ENCODE measurements at places on chromosomes 7 and 10. TPM values are rescaled to one million over a fixed set of nuclear protein-coding genes. Genes with fewer than 3 reads are reported as not detected.

- no peaks in the 10 kb centered on the region for H3K27me3 ChIP-seq
- H3K36me3 ChIP-seq, result peaks cover 18% of the 10 kb centered on the region
- H3K4me1 ChIP-seq, result peaks cover 18% of the 10 kb centered on the region
- H3K4me3 ChIP-seq, result no peak overlapping the region
Observed at GRCh38 chr7:66138994-66139752, 24.5 kb downstream of the CRCP start.

DNA sequence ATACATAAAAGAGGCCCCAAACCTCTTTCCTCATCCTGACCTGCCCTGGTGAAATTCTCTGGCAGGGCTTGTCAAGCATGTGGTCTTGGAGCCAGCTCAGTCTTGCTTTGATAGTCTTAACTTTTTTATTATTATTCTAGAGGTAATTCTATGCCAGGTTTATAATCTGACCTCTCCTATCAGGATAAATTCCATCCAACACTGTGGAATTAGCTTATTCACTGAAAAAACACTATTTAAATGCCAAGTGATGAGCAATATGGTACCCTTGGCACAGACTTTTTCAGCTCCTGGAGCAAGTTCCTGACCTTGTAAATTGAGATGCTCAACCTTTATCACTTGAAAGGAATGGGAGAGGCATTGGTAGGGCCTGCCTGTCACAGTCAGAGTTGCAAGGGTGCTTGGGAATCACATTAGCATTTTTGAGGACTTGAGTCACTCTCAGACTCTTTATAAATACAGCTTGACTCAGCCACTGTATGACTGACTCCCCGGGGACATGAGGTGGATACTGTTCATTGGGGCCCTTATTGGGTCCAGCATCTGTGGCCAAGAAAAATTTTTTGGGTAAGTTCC lies at the start of gene CPA4:
CPA4 (plus strand) TSS at position 480 of the 576 bp plus-strand sequence; CDS start at position 500, 20 bp downstream.
- H3K27me3 ChIP-seq, result no peaks in the 10 kb centered on the region
- no peak for DNase-seq
- no peak within 1 kb of the TSS for H3K27ac ChIP-seq

DNA sequence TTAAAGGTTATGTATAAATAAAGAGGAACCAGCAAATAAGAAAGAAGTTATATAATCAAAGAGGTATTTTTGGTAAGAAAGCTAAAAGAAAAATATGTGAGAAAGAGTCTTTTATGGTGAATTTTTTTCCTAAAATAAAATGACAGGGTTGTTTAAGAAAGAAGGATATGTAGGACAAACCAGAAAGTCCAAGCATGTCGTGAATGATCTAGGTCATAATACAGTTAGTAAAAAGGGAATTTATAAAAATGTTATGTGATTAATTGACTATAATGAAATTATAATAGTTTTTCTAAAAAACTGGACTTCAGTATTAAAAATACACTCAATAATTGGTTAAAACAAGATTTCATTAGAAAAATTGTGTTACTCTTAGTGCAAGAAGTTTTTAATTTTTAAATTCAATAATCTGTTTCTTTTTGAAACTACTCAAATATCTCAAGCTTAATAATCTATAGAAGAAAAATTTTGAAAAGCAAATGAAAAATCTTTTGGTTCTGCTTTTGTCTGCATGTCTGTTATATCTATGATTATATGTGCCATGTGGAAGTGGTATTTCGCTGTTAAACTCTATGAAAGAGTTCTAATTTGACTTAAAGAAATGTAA lies 23.3 kb downstream of the AVL9 start:
- no peak overlapping the region for H3K27ac ChIP-seq
- no peaks in the 10 kb centered on the region for H3K27me3 ChIP-seq
- no peaks in the 10 kb centered on the region for H3K4me1 ChIP-seq
- no peak for DNase-seq
- peaks cover 2% of the 10 kb centered on the region for H3K36me3 ChIP-seq

PTPRE gene
- 4.0 TPM for total RNA-seq

- H3K4me1 ChIP-seq, result no peaks in the 10 kb centered on the region
- no peaks in the 10 kb centered on the region for H3K27me3 ChIP-seq
- H3K36me3 ChIP-seq, result no peaks in the 10 kb centered on the region
- no peak overlapping the region for H3K4me3 ChIP-seq
- no peak overlapping the region for H3K27ac ChIP-seq
- DNase-seq, result no peak
Observed at GRCh38 chr10:76117949-76118348, 686.5 kb downstream of the LRMDA start.

DNA sequence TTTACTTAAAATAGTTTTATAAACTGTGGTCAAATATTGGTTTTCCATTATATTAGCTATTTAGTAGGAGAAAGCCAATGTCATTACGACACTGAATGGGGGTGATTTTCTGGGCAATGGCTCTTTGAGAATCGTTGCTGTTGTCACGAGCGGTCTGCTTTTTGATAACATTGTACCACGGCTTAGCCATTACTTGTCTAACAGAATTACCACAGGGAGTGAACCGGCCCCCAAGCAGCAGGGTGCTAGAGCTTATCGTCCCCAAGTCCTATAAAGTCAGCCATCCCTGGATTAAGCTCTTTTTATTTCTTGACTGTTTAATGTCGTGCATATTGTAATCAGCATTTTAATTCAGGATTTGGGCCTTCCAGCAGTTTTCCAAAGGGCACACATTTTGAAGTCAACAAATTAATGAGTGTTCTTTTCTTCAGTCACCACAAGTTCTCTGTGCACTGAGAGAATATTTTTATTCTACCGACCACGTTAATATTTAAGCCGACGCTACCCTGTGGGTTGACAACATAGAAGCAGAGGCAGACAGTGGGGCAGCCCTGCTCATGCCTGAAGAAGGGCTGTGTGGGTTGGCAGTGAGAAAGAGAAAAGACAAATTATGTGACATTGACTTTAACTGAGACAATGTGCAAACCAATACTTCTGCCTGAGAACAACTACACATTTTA lies 125.8 kb downstream of the ICA1 start:
- no peak for DNase-seq
- H3K4me1 ChIP-seq, result peaks cover 9% of the 10 kb centered on the region
- H3K36me3 ChIP-seq, result peaks cover 2% of the 10 kb centered on the region
- H3K27me3 ChIP-seq, result no peaks in the 10 kb centered on the region
- H3K27ac ChIP-seq, result no peak overlapping the region
- no peak overlapping the region for H3K4me3 ChIP-seq

DNA sequence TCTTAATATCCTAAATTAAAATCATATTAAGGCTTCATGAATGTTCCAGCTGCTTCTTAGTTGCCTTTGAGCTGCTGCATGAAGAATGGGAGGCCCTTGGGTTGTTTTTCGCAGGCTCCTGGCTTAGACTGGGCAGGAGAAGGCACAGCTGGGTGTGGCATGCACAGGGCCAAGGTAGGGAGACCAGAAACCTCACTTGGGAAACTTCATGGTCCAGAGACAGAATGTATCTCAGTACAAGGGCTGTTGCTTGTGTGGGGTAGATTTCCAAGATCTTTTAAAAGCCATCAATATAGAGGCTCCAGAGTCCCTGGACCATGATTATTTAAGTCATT lies 49.9 kb downstream of the BUB3 start:
- H3K4me3 ChIP-seq, result no peak overlapping the region
- H3K27me3 ChIP-seq, result no peaks in the 10 kb centered on the region
- no peaks in the 10 kb centered on the region for H3K36me3 ChIP-seq
- DNase-seq, result no peak
- H3K27ac ChIP-seq, result peak overlapping the region; percentile 83

DNA sequence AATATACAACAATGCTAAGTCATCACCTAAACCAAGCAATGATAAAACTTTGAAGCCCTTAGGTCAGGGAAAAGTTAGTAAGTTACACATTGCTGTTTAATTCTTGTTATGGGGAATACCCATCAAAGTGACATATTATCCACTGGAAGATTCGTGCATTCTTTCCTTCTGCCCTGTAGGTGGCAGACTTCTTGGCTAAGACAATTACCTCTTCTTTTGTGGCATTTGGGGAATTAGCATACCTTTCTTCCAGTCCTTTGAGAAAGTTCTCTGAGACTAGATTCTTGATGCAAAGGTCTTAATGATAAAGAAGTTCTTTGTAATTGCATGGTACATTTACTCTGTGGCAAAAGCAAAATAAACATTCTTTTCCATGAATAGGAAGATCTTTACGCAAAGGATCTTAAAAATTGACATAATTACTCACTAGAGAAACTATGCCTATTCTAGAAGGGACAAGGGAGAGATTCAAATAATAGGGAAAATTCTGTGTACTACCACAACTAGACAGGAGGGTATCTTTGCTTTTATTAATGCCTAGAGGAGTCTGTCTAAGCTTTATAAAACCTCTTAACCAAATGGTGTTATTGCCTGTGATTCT lies 395.9 kb downstream of the GRM8 start:
- H3K27ac ChIP-seq, result no peak overlapping the region
- no peak overlapping the region for H3K4me3 ChIP-seq
- DNase-seq, result no peak
- no peaks in the 10 kb centered on the region for H3K4me1 ChIP-seq

GRCh38 chr10:86285136-86285790 lies 81.3 kb downstream of the GRID1 start:
- no peak overlapping the region for H3K4me3 ChIP-seq
- no peaks in the 10 kb centered on the region for H3K27me3 ChIP-seq
- H3K36me3 ChIP-seq, result no peaks in the 10 kb centered on the region
- no peak overlapping the region for H3K27ac ChIP-seq
- no peaks in the 10 kb centered on the region for H3K4me1 ChIP-seq

- H3K27me3 ChIP-seq, result no peaks in the 10 kb centered on the region
- DNase-seq, result no peak
- no peak overlapping the region for H3K27ac ChIP-seq
Observed at GRCh38 chr10:104678658-104679057, 37.6 kb downstream of the SORCS3 start.

- peaks cover 3% of the 10 kb centered on the region for H3K4me1 ChIP-seq
- no peak for DNase-seq
- H3K4me3 ChIP-seq, result no peak overlapping the region
- no peaks in the 10 kb centered on the region for H3K36me3 ChIP-seq
Observed at GRCh38 chr7:75740846-75741497, 2.2 kb upstream of the HIP1 start.

GRCh38 chr7:105682341-105683060 lies 101.2 kb upstream of the EFCAB10 start:
- H3K27me3 ChIP-seq, result no peaks in the 10 kb centered on the region
- DNase-seq, result no peak
- peaks cover 49% of the 10 kb centered on the region for H3K4me1 ChIP-seq
- peak overlapping the region; percentile 40 for H3K27ac ChIP-seq
- no peak overlapping the region for H3K4me3 ChIP-seq

- H3K27ac ChIP-seq, result no peak overlapping the region
- H3K4me1 ChIP-seq, result no peaks in the 10 kb centered on the region
- H3K27me3 ChIP-seq, result no peaks in the 10 kb centered on the region
- H3K4me3 ChIP-seq, result no peak overlapping the region
Observed at GRCh38 chr10:119377958-119378736, 164.4 kb downstream of the RGS10 start.

C10orf143 gene
- total RNA-seq, result 0.67 TPM

DNA sequence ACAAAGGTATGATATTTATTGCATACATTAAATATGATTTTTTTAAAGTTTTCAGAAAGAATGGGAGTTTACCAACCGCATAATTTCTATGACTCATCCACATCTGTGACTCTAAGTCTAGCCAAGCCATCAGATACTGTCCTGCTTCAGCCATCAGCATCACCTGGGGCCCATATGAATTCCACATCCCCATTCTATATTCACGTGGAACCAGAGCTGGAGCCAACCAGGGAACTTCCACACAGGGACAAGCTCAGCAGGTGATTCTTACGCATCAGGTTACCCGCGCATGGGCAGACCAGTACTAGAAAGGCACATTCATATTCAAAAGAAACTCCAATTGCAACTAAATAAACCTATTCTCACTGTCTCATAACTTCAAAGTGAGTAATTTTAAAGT lies 817.7 kb upstream of the IGFBP3 start:
- H3K4me1 ChIP-seq, result no peaks in the 10 kb centered on the region
- H3K4me3 ChIP-seq, result no peak overlapping the region
- DNase-seq, result no peak
- H3K27ac ChIP-seq, result no peak overlapping the region
- no peaks in the 10 kb centered on the region for H3K36me3 ChIP-seq

- H3K27ac ChIP-seq, result no peak overlapping the region
Observed at GRCh38 chr7:70241536-70242175, 643.4 kb downstream of the AUTS2 start.

PRPS1L1 gene
- not detected for total RNA-seq

DNA sequence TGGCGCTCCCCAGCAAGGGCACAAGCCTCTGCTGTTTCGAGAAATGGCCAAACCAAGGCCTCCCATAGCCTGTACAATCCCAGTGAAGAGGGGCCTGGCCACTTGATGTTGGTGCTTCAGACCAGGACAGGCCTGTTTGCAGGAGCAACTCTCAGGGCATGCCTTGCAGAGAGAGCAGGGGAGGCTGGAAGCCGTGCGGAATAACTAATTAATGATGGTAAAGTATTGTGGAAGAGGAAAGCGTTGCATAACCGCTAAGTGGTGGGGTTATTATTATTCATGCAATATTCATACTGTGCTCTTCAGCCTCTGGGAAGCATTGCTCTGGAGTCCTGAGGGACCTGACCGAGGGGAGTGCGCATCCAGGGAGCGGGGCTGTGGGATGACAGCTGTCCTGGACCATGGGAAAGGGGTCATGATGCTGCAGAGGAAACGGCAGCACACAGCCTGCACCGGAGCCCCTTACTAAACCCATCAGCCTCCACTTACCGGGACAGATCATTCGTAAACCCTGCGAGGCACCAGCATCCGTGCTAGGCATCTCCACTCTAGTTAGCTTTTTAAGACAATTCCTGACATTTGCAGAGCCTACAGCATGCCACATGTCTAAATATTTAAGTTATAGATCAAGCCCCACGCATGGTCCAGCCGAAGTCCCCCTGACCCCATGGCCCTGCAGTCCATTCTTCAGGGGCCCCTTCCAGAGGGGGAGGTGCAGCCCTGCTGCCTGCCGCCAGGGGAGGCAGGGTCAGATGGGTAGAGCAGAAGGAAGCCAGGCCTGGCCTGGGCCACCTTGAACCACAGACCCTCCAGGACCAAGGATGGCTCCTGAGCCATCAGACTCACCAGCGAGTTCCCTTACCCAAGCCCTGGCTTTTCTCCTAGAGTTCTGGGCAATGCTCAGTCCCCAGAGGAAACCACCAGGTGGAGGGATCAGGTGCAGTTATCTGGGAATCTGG lies 11.6 kb downstream of the TMEM273 start:
- peak; percentile 17 for DNase-seq
- peak overlapping the region; percentile 67 for H3K27ac ChIP-seq
- H3K27me3 ChIP-seq, result no peaks in the 10 kb centered on the region
- H3K36me3 ChIP-seq, result no peaks in the 10 kb centered on the region
- no peaks in the 10 kb centered on the region for H3K4me1 ChIP-seq
- no peak overlapping the region for H3K4me3 ChIP-seq

GRCh38 chr10:71766717-71767419 lies 6.5 kb downstream of the VSIR start:
- peaks cover 8% of the 10 kb centered on the region for H3K4me1 ChIP-seq
- H3K27me3 ChIP-seq, result no peaks in the 10 kb centered on the region
- no peaks in the 10 kb centered on the region for H3K36me3 ChIP-seq
- H3K4me3 ChIP-seq, result no peak overlapping the region

Measured in liver (tissue), 10 donors.